Fibroblast of lung (primary cell): ENCODE measurements at places on chromosomes 4 and X. TPM values are rescaled to one million over a fixed set of nuclear protein-coding genes. Genes with fewer than 3 reads are reported as not detected.

The XAGE2 gene
- total RNA-seq: not detected in 2 replicates

The PDE6B gene
- 2.1 and 2.8 TPM in 2 replicates for total RNA-seq

The WDR17 gene
- 2.1 and 4.5 TPM in 2 replicates for total RNA-seq

The CLDN24 gene
- total RNA-seq: not detected in 2 replicates
